ENCODE measurements at places on chromosomes 1 and 21.

DNA sequence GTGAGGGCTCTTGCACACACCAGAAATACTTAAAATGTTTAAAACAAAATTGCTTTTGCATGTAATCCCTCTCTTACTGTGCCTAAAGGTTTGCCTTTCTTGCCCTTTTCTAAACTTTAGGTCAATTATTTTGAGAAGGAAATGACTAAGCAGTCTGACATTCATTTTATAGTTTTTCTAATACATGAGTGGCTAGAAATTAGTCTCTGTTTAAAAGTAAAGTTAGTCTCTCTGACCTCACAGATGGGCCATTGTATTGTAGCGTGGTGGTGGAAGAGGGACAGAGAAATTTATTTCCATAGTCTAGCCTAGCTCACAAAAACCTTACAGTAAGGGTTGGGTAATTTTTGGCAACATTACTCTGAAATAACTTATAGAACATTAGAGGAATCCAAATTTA is 3.6 kb upstream of the COL11A1 start:
- no peak for DNase-seq

- DNase-seq, result no peak
Measured at GRCh38 chr1:204788470-204788869, 82.2 kb upstream of the NFASC start.

DNA sequence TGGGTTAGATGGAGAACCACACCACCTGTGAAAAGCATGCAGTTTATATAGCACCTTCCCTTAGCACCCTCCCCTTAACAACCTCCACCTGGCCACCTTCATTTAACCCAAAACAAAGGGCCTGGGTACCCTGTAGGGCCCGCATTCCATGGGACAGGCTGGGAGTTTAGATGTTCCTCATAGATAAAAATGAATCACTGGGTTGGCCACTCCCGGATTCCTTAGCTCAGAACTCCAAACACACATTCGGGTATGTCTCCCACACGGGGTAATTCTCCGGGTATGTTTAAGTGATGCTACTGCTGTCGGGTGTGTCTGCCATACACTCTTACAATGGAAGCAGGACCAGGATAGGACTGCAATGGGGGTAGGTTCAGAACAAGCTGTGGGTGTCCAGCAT is 43.9 kb upstream of the FOXO6 start:
- no peak for DNase-seq

GRCh38 chr1:52305417-52306226 is 60.4 kb downstream of the CC2D1B start:
- DNase-seq, result no peak

DNA sequence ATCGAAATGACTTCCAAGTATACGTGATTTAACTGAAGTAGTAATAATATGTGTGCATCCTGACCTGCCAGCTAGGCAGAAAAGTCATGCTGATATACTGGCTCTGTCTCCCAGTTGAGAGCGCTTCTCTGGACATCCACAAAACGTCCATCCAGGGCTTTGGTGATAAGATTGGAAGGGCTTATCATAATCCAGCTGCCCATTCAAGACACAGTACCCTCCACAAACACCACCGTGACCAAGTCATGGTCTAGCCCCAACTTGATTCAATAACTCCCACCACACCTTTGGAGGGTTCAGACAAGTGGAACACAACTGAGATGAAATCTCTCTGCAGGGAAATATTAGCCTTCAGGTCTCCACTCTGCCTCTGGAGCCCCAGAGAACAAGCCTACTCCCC is 76.2 kb downstream of the CD46 start:
- no peak for DNase-seq

DNA sequence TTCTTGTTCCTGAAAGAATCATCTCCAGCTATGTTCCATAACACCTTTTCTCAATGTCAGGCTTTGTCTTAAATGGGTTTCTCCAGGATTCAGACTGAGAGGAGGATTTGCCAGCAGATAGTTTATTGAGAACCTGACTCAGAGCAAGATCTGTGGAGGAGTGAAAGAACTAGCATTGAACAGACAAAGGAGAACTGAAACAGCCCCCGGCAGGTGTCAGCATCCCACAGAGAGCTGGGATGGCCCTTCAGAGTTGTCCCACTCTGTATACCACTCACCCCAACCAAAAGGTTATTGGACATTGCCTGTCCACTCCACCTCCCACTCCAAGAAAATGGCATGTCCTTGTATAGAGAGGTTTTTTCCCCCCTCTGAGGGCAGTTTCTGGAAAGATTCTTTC is 270.7 kb downstream of the PAPPA2 start:
- no peak for DNase-seq

GRCh38 chr1:45200906-45201500 is 5.4 kb downstream of the ZSWIM5 start:
- no peak for DNase-seq

DNA sequence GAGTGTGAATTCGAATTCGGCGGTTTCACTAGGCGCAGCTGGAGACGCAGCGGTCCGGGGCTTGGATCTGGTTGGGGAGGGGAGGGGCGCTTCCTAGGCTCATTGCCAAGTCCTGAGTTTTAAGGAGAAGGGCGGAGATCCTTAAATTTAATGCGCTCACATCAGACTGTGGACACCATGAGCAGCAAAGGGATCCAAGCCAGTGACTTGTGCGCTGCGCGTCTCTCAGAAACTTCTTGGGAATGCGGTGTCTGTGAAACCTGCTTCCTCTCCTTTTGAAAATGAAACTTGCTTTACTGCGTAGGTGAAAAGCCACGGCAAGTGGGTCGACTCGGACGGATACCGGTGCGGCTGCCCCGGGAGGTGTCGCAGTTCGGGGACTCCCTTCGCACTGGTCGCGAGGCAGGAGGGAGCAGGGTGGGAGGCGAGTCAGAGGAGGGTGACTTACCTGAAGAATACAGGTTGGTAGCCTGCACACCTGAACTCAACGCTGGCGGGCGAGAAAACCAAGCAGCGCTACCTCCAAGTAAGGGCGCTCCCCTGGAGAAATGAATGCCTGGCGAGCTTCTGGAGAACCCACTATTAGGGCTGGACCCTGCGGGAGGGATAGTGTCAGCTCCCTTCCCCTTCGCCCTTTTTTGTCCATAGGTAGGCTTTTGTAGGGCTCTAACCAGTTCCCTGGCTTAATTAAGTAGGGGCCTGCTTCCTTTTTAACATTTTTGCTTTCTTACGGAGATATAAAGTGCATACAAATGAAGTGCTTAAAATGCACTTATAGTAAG is 992 bp downstream of the TENT5C start:
- DNase-seq, result peak; percentile 68

- DNase-seq, result no peak
Measured at GRCh38 chr1:166485620-166486019, 318.8 kb upstream of the FAM78B start.

DNA sequence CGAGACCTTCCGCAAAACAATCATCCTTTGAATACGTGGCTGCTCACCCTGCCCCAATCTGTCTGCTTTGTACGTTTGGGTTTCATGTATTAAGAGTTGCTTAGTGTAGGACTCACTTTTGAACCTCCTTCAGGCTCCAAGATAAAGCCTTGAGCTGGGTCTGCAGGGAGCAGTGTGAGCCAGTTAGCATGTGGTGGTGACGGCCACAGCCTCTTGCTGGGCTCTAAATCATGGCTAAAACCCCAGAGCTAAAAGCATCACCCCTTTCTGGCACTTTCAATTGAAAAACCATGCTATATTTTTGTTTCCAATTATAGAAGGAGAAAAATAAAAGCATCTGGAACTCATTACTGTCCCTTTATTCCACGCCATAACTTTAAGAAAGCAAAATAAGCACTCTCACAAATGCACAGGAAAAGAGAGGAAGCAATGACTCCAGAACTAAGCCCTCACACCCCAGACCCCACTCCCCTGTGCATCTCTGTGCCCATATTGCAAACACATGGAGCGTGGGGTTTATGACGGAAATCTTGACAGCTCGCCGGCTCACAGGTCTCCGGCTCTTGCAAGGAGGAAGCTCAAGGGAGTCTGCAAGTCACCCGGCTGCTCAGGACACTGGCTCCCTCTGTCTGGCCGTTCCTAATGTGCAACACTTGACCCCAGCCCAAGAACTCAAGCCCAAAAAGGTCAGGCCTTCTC is 135.5 kb downstream of the MIS18A start:
- DNase-seq, result no peak

- DNase-seq, result no peak
Measured at GRCh38 chr1:184392779-184393522, 6.1 kb downstream of the C1orf21 start.

- no peak for DNase-seq
Measured at GRCh38 chr1:171081314-171081753, 9.4 kb upstream of the FMO3 start.

- no peak for DNase-seq
Measured at GRCh38 chr1:30325999-30326398, 397.4 kb downstream of the MATN1 start.

DNA sequence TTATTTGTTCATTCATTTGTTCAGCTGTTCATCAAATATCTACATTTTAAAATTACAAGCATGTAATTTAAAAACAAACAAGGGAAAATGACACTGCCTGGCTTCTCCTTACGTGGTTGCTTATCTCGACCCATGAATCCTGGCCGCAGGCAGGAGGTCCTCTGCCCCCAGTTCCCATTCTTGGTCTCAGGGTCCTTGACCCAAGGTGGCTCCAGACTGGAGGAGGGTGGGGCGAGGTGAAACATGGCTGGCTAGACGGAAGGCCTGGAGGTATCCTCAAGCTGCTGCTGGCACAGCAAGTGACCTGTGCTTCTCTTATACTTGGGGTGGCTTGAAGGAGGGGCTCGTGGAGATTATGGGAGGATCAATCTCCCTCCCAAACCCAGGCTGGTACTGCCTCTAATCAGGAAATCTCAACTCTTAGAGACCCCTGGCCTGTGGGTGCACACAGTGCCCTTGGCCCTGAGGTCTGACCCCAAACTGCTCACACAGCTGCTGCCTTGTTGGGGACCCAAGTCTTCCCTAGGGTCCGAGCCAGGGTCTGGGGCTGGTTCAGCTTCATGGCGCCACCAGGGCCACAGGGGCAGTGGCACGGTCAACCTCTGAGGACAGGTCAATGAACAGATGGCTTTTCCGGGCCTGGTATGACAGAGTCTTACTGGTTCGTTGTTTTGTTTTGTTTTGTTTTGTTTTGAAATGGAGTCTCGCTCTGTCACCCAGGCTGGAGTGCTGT is 63.7 kb downstream of the SCCPDH start:
- DNase-seq, result no peak

GRCh38 chr1:236865818-236866155 is 70.7 kb downstream of the MTR start:
- no peak for DNase-seq

GRCh38 chr1:173648880-173649605 is 13.9 kb downstream of the TEX50 start:
- DNase-seq, result no peak

DNA sequence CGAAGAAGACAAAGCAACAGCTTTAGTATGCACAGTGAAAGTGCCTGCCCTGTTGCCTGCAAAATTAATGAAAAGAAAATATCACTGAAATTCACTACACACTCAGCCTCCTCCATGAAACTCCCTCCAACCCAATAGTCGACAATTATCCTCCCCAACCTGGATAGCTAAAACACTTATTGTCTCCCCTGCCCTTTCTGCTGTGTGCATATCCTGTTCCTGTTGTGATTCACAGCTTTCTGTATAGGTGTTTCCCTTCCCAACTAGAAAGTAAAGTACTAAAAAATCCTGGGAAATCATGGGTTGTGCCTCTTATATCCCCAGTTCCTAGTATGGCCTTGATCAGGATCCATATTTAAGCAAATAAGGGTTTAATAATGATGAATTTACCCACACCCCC is 412.1 kb downstream of the LTN1 start:
- no peak for DNase-seq

- no peak for DNase-seq
Measured at GRCh38 chr1:178541829-178542553, 29.1 kb downstream of the TEX35 start.

- no peak for DNase-seq
Measured at GRCh38 chr1:55150880-55151588, 64.1 kb downstream of the USP24 start.

DNA sequence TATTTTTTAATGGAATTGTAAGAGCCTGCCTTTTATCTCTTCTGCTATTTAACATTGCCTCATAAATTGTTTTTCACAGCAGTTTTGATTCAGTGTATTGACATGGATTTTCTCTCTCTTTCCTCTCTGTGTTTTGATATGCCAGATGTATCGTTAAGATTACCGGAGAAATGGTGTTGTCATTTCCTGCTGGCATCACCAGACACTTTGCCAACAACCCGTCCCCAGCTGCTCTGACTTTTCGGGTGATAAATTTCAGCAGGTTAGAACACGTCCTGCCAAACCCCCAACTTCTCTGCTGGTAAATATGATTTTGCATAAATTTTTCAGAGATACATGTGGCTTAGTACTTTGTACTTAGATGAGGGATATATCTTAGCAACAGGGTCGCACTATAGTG is 23.1 kb upstream of the DYNLT5 start:
- no peak for DNase-seq

- no peak for DNase-seq
Measured at GRCh38 chr1:168112673-168113305, 23.9 kb downstream of the GPR161 start.

DNA sequence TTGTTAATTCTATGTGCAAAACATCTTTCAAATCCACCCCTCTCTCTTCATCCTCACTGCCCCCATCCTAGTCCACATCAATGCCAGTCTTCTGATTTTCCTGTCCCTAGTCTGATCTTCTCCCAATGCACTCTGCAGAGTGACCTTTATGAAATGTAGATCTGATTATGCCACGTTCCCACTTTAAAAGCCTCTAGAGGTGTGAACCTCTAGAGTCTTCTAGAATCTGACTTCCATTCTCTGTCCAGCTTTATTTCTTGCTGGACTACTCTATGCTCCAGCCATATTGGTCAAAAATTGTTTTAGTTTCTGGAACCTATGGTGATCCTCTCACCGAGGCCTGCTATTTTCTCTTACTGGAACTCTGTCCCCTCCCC is 32.5 kb downstream of the ZNF648 start:
- DNase-seq, result no peak

GRCh38 chr21:16912075-16912474 is 600.8 kb upstream of the CXADR start:
- no peak for DNase-seq

GRCh38 chr1:226373376-226373775 is 34.5 kb downstream of the PARP1 start:
- DNase-seq, result no peak

DNA sequence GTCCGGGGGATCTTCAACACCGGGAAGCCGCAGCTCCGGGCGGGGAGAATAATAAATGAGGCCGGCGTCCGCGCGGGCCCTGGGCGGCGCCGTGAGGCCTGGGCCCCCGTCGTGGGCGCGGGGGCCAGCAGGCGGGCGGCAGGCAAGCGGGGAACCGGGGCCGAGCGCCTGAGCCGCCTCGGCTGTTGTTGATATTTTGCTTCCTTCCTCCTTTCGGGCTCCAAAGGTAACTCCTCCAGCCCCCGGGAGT is at the start of gene MEF2D:
MEF2D (minus strand) TSS at position 233 of the 250 bp plus-strand sequence. CDS start 17,483 bp downstream, outside the sequence.
- no peak for DNase-seq
